Kidney glomerular epithelial cell (primary cell): ENCODE measurements at places on chromosomes 5 and 9.

DNA sequence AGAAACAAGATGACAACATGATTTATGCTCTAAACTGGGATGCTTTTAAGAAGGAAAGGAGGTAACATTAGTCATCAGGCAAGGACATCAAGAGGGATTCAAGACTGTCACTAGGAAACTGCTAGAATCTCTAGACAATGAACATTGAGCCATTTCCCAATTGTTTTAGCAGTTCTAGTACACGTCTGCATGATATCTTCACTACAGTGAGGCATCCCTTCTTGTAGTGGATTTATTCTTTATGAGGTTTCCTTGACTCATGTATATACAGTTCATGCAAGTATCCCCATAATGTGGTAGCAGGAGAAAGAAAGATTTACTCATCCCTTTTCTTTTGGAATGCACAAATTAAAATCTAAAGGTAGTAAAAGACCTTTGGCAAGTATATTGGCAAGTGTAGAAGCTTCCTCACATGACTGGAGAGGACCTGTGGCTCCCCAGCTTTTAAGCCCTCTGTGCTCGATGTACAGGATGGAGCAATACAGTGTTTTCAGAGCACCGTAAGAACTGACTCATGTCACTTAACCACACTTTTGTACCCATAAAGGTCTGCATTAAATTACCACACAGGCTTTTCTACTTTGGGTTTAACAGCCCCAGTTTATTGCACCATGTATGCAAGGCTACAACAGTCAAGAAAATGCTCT lies 335.9 kb downstream of the SEMA5A start:
- DNase-seq = no peak

- no peak for DNase-seq
Observed at GRCh38 chr9:77598991-77599390, 49.1 kb downstream of the GNA14 start.

DNA sequence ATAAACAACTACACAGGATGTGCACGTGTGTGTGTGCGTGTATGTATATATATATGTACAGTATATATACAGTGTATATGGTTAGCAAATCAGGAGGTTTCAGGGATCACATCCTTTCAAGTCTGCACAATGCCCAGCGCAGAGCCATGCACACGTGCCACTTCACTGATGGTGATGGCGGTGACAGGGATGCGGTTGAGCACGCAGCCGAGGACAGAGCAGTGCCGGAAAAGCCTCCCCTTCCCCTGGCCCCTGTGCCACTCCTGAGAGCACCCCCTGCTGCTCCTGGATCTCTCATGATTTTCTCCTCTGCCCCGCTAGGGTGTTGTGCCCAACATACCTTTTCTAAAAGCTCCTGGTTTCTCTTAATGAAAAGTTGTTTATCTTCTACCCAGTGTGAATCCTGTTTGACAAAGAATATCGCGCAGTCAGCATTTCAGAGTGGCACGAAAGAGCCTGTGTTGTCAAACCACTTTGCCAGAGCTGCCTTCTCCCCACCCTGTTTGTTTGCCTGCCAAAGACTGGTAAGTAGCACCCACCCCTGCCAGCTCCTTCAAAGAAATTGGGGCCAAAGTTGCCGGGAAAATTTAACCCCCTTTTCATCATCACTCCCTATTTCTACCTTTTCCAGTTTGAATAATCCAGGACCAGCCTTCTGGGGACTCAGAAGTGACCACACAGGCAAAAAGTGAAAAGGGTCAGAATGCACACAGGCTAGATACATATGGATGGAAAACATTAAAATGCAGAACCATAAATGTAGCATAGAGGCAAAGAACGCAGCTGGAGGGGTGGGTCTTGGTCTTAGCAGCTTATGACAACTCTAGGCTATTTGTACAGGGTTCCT lies 126.2 kb upstream of the DPYSL3 start:
- DNase-seq = no peak

DNA sequence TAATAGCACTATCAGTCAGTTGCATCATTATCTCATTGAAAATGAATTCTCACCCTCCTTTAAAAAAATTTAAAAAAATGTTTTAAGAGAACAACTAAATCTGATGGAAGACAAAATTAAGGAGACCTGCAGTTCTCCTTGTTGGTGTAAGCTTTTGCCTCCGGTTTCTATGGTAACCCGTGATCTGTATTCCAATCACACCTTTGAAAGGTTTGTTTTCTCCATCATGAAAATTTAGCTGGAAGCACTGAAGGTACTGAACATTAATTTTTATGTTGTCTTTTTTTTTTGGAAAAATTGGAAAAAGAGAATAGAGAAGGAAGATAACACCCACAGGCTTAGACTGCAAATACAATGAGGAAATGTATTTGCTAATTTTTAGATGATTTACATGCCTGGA lies 2.5 kb upstream of the BASP1 start:
- DNase-seq = no peak

DNA sequence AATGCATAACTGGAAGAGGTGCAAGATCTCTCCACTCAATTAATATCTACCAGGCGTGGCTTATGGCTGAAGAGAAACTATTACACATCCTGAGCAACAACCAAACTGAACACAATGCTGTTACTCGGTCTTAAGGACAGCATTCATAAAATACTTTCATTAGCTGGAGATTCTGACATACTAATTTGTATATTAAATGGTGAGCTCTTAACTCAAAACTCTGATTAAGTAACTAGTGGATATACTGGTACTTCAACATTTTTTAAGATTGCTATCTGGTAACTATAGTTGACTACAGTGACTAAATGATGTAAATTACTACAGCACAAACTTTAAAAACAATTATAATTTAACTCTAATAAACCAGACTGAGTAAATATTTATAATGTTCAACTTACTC lies 15.8 kb downstream of the ZDHHC21 start:
- no peak for DNase-seq

DNA sequence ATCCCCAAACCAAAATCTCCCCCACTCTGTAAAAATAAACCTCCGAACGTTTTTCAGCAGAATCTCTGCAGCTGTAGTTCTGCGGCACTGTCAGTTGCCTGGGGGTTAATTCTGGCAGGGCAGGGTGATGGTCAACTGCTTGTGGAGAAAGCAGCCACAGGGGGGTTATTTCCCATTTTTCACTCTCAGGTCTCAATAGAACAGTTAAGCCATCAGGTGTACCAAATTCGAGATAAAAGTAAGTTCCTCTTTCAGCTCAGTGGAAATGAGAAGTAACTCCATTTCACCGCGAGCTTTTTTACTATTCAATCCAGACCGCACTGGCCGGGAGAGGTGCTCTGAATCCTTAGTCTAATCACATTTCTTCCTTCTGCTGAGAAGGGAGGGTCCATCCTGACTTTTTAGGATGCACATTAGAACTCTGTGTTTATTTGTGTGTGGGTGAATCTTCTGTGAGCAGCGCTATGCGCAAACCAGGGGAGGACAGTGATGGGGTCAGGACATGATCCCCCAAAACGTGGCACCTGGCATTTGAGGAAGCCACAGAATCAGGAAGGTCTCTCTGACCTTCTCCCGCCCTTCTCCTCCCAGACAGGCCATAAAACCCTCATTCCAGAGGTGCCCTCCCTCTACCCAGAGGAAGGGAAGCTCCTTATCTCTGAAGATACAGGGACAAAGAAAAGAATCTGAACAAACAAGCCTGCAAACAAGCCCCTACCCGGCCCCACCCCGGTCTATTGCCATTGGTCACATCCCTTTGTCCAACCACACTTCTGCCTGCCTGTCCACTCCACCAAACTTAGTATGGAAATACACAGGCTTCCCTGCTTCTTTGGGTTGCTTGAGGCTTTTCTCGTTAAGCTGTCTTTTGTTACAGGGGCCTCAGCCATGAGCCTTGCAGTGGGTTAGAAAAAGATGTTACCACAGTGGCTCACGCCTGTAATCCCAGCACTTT lies 229.0 kb downstream of the ROR2 start:
- no peak for DNase-seq

- DNase-seq = no peak
Observed at GRCh38 chr5:179427676-179428056, 82.4 kb upstream of the ADAMTS2 start.

DNA sequence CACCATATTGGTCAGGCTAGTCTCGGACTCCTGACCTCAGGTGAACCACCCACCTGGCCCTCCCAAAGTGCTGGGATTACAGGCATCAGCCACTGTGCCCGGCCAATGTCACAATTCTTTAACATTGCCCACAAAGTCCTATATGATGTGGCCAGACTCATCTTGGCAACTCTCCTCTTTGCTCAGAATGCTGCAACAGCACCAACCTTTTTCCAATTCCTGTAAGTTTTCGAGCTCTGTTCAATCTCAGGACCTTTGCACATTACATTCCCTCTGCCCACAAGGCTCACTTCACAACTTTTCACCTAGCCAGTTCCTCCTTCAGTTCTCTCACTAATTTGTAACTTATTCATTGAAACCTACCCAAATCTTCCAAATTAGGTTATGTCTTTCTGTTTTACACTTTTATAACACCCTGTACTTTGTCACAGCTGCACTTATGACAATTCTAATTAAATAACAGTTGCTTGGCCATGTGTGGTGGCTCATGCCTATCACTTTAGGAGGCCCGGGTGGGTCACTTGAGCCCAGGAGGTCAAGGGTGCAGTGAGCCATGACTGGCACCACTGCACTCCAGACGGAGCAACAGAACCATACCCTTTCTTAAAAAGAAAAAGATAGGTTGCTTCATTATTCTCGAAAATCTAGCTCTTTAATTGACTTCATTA lies 30.9 kb upstream of the GLDC start:
- DNase-seq = no peak

DNA sequence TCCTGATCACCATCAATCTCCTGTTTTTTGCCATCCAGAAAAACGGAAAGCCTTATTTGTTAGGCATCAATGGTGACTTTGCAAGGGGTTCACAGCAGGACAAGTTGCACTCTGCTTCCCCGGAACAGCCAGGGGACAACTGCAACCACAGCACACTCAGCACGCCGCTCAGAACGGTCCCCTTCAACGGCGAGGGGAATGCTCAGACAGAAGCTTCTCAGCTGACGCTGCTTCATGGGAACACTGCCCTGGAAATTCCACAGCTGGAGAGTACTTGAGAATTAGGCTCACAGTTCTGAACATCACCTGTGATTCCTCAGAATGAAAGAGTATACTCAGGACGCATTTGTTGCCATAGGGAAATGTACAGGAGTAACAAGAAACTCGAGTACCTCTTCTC lies 40.1 kb upstream of the PLPP6 start:
- no peak for DNase-seq

DNA sequence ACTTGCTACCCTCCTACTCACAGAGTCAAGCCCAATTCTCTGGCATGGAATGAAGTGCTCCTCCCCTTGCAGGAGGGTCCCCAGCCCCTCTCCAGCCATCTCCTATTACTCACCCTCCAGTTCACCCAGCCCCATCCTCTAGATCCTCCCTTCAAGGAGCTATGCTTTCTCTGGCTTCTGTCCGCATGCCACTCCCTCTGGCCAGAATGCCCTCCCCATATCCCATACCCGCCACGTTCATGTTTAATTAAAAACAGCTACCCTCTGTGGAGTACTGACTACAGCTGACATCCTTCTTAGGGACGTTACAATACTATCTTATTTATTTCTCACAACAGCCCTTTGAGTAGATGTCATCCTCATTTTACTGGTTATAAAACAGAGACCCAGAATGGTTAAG lies 3.0 kb downstream of the F2R start:
- no peak for DNase-seq

DNA sequence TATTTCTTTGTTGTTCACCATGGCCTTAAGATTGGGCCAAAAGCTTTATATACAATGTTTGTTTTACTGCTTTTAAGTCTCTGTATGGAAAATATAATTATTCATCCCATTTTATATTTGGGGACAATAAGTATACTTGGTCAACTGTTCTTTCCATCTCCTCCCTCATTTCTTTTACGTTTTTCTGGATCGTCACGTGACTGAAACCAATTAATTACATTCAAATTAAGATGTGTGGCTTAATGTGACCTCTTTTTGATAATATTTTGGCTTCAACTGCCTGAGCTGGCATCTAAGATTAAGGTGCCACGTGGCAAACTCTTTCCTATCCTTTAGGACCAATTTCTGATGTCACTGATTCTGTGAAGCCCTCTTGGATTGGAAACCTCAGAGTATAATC lies 250.1 kb upstream of the SGCD start:
- DNase-seq = no peak

DNA sequence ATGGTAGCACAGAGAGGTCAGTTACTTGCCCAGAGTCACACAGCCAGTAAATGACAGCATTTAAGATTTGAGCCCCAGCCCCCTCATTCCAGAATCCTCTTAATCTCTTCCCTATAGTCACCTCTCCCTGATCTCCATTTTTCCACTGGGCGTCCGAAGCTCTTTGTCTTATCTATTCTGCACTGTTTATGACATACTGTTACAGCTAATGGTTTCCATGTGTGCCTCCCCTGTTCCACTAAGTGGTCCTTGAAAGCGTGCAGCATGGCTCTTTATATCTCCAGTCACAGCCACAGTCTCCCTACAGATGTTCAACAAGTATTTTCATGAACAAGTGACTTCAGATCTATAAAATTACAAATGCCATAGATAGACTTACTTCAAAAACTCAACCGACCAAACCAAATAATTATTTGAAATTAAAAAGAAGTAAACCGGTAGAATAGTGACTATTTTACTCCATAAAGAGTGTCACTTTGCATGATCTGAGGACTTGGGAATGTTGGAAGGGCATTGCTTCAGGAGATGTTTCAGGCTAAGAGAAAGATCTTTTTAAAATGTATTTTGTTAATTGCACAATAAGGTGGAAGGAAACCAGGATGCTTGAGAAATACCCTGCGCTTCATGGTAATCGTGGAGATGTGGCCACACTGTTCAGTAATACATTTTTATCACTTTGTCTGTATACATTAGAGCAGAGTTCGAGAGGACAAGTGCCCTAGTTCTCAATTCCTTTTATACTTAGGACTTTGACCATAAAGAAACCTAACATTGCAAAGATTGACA lies 237.2 kb downstream of the FBXL7 start:
- DNase-seq = no peak

DNA sequence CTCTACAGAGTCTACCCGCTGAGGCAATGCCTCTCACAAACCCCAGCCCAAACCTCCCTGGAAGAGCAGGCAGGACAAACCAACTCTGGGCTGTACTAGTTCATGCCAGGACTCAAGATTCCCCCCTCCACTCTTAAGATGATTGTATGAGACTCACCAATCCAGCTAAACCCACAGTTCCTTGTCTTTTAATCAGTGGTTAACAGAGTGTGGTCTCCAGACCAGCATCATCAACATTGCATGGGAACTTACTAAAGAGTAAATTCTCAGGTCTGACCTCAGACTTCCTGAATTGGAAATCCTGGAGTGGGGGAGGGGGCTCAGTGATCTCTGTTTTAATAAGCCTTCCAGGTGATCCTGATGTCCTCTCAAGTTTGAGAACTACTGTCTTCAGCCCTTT lies 240.9 kb downstream of the GAS1 start:
- peak; percentile 17 for DNase-seq

DNA sequence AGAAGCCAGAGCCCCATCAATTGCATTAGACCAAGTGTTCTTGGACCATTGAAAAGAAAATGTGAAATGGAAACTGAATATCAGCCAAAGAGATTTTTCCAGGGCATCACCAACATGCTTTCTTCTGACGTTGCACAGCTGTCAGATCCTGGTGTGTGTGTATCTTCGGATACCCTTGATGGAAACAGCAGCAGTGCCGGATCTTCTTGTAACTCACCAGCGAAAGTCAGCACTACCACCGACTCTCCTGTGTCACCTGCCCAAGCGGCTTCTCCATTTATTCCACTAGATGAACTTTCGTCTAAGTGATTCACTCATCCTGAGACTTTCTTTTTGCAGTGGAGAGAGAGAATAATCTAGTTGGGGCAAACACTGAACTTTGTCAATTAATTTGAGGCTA lies 75.7 kb downstream of the PIP5K1B start:
- no peak for DNase-seq
